ENCODE measurements at places on chromosomes 1 and 21.

DNA sequence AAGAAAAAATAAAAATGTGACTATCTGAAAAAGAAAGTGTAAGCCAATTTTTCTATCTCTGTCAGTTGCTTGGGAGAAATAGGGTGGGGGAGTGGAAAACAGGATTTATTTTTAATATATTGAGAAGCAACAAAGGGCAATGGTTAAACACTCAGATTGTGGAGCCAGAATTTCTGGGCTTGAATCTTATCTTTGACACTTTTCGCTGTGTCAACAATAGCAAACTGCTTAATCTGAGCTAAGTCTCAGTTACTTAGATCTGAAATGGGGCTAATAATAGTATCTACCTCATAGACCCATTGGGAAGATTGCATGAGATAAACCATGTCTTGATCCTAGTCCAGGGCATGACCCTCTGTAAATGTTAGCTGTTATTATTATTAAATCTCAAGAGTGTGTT, 468.1 kb downstream of the ADGRL2 start:
- no peak for DNase-seq

GRCh38 chr1:34113887-34114286, 51.1 kb downstream of the CSMD2 start:
- no peak for DNase-seq

- DNase-seq, result no peak
Measured at GRCh38 chr1:204398197-204399125, 13.2 kb downstream of the PPP1R15B start.

GRCh38 chr1:212290608-212291007, 5.4 kb downstream of the PPP2R5A start:
- no peak for DNase-seq

DNA sequence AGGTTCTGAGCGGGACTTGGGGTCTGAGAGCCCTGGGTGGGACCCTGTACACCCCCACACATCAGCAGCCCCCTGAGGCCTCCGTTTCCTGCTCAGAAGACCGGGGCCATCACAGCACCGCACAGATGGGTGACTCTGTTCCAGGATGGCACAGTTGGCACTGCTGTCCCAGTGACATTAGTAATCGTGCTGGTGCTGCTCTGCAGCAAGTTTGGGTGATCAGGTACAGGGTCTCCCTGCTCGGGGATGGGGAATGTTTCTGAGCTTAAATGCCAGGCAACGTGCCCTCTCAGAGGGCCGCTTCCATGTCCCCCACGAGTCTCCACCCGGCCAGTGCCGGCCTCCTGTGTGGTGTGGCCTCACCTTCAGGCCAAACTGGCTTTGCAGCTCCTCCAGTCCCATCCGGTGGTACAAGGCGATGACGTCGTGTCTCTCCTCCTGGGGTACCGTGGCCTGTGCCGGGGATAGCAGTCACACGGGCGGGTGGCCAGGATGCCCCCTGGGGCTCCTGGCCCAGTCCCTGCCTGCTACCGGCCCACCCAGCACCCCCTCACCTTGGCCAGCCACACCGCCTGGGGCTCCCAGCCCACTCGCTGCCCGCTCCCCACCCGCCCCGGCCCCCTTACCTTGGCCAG, 17.1 kb downstream of the PRXL2B start:
- DNase-seq, result no peak

DNA sequence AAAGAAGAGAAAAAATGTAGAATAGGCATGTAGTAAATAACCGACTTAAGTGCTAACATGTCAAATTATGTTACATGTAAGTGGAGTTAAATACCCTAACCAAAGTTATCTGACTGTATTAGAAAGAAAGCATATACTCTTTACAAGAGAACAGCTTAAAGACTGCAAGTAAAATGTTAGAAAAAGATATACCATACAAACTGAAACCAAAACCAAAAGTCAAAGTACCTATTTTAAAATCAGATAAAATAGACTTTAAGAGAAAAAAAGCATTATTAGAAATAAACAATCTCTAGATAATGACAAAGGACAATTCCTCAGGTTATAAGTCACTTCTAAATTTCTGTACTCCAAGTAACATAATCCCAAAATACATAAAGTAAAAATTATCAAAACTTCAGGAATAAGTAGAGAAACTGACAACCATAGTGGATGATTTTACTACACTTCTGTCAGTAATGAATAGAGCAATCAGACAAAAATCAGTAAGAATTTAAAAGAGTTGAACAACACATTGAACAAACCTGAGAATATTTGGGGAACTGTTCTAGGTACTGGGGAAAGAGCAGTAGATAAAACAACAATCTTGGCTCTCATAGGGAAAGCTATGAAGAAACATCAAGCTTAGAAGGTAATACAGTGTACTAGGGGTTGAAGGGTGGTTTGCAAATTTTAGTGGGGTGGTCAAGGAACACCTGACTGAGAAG, 127.3 kb downstream of the TBX19 start:
- no peak for DNase-seq

GRCh38 chr1:114551400-114551799, 30.0 kb downstream of the BCAS2 start:
- DNase-seq, result no peak

GRCh38 chr1:153638261-153638660, 4.4 kb downstream of the CHTOP start:
- no peak for DNase-seq

GRCh38 chr1:91171898-91172297, 150.1 kb upstream of the ZNF644 start:
- no peak for DNase-seq
